ENCODE measurements at places on chromosomes 11 and 22.
A peak's percentile ranks its signal among the peaks of the same experiment; 100 is the strongest.

- no peak for DNase-seq
Measured at GRCh38 chr22:40791241-40791640, 27.9 kb downstream of the SLC25A17 start.

DNA sequence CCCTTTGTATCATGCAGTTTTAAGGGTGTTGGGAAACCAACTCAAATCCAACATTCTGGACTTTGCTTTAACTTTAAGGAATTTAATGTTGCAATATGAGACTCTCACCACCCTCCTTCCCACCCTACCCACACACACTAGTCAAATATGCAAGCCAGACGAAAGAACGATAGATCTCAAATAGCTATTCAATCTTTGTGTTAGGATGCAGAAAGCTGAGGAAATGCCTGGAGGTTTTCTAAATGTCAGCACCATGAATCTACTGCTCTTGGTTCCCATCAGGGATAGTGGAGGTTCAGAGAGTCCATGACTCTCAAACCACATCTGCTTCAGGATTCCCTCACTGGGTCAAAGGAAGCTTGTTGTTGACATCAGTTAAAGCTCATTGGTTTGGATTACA lies 33.7 kb downstream of the EXPH5 start:
- DNase-seq, result no peak

DNA sequence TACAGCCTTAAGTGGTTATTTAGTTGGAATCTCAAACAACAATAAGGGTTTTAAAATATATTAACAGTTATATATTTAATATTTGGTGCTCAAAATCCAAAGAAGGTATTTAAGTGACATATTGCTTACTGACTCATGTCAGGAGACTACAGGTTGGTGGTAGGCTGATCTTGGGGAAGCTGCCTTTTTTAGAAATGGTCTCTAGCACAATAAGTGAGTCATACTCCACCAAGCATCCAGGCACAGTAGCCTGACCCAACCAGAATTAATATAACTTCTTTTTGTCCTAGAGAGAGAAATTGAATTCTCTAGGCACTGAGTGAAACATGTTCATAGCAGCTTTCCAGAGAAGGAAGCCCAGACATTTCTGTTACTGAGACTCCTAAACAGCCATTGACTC lies 868.5 kb upstream of the TENM4 start:
- no peak for DNase-seq

- DNase-seq, result no peak
Measured at GRCh38 chr22:44406341-44407170, 91.5 kb downstream of the RTL6 start.

DNA sequence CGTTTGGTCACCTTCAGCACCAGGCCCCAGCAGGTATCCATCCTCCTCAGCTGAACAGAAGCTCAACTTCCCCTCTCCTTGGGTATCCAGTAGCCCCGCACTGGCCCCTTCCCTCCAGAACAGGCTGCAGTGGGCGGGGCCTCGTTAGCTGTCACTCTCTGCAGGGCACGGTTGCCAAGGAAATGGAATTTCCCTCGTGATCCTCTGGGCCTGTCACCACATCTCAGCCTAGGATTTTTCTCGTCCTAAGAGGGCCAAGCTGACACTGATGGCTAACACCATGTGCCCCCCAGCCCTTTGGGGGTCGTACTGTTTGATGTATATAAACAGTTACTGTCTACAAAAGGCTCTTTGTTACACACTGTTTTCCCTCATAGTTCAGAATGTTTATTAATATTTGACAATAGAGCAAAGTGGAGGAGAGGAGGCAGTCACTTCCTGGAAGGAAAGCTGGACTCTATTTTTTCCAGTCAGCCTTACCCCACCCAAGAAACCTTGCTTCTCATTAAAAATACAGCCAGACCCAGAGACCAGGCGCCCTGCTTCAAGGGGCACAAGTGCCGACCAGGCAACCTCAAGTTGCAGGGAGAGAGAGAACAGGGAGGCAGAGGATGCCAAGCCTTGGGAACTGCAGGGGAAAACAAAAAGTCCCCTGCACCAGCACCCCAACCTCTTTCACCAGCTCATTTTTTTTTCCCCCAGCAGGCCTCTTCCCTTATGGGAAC lies 44.5 kb downstream of the FEZ1 start:
- DNase-seq, result peak; percentile 94

GRCh38 chr11:19976281-19976941 lies 183.9 kb downstream of the DBX1 start:
- peak; percentile 40 for DNase-seq

- no peak for DNase-seq
Measured at GRCh38 chr11:36452236-36452940, 57.7 kb downstream of the TRAF6 start.

DNA sequence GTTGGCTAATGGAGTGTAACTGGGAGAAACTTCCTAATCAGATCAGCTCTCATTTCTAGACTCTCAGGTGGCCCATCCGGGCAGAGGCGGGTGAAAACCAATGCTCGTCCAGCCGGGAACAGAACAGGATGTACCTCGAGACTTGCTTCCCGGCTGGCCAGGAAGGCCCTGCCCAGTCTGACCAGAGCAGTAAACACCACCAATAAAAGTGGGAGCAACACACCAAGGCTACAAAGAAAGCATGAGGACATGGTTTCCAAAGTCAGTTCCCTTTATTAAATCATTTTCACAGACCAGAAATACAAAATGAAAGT lies 940 bp upstream of the TNKS1BP1 start:
- DNase-seq, result no peak

DNA sequence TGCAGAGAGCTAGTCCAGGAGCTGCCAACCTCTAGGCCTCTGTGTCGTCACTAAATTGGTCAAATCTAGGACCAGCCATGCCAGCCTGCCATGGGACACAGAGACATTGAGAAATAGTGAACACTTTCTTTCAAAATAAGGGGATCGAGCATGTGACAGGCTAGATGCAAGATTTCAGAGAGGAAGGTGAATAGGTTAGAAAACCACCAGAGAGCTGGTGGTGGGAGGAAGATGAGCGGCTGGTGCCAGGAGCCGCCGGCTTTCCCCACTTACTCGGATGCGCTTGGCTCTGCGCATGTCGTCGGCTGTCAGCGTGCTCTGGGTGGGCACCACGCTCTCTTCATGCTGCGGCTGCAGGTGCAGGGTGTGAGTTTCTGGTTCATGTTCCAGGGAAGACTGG lies 35.4 kb upstream of the NFRKB start:
- no peak for DNase-seq

- no peak for DNase-seq
Measured at GRCh38 chr11:7418061-7418460, 67.2 kb upstream of the OLFML1 start.

Data from putamen (tissue), 1 donor.